Uterus (tissue), 4 donors: ENCODE measurements at places on chromosomes 11 and 22. TPM values are rescaled to one million over a fixed set of nuclear protein-coding genes. Genes with fewer than 3 reads are reported as not detected.

The BANF1 gene
- total RNA-seq, result 136 TPM

The SLC25A18 gene
- total RNA-seq, result 6.2 TPM

The PRODH gene
- total RNA-seq, result 1.0 TPM

The TENM4 gene
- 0.88 TPM for total RNA-seq

The PANX3 gene
- total RNA-seq, result not detected

The ACTN3 gene
- total RNA-seq, result not detected

- DNase-seq, result peak; percentile 62
Observed at GRCh38 chr11:64620381-64620971, 29.5 kb downstream of the SLC22A12 start.

DNA sequence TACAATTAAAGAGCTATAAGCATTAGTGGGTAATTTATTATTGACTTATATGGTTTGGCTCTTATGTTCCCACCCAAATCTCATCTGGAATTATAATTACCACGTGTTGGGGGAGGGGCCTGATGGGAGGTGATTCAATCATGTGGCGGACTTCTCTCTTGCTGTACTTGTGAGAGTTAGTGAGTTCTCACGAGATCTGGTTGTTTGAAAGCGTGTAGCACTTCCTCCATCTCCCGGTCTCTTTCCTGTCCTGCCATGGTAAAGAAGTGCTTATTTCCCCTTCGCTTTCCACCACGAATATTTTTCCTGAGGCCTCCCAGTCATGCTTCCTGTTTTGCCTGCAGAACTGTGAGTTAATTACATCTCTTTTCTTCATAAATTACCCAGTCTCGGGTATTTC is 28.1 kb upstream of the CHORDC1 start:
- DNase-seq, result no peak

DNA sequence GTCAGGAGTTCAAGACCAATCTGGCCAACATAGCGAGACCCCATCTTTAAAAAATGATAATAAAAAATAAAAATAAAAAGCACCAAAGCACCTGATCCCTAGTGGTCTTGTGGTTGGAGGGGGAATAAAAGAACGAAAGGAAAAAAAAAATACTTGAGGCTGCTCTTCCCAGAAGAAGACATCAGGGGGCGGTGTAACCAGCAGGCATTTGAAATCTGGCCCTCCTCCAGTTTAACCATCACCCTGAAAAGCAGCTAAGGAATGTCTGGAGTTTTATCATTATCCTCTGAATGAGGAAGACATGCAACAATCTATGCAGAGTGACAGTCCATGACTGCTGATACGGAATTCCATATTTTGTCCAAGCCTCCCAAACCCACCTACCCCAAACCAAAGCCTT is 5.6 kb upstream of the KCTD17 start:
- no peak for DNase-seq

GRCh38 chr11:10017911-10018310 is 276.1 kb downstream of the SBF2 start:
- no peak for DNase-seq

DNA sequence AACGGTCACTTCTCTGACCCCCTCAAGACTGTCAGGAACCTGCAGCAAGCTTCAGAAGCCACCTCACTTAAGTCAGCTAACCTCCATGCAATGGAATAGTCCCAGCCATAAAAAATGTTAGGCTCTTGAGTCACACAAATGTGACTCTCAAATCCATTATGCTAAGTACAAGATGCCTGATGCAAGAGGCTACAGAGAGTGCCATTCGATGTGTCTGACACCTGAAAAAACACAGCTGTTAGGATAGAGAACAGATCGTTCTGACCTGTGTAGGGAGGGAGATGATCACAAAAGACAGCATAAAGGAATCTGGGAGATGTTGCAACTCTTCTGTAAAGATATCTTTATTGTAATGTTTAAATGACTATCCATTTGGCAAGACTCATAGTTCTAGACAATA is 712.4 kb downstream of the TBC1D22A start:
- DNase-seq, result no peak

DNA sequence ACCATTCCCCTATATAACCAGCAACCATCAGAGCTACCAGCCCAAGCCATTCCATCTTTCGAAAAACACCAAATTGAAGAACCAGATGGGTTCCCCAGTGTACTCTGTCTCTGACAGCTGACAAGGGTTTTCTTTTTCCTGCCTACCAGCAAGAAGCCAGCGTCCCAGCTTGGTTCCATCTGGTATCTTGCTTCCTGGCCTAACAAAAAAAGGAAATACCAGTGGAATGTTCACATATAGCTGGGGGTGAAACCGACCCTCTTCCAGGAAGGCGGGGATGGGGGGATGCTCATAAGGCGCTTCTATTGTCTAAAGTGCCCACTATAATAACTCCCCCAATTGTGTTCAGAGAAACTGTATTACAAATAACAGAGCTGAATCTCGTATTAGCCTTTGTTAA is 172.3 kb downstream of the LDLRAD3 start:
- no peak for DNase-seq

GRCh38 chr11:68158580-68158979 is 37.4 kb upstream of the CHKA start:
- DNase-seq, result no peak

DNA sequence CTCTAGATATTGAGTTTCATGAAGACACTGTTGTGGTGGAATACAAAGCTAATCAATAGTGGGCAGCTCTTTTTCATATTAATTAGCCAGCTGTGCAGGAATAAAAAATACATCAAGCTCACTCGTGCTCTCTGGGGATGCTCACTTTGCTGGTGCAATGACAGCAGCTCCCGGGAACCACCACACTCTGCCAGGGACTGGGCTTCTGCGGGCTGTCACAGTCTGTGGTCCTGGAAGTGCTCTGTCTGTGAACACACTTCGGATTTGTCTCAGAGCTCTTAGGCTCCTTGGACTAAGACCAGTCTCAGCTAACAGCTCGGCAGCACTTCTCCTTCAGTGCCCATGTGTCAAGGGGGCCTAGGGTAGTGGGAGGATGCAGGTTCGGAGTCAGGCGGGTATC is 393.5 kb downstream of the TENM4 start:
- DNase-seq, result no peak

- no peak for DNase-seq
Observed at GRCh38 chr22:44901301-44901700, 108.5 kb downstream of the PHF21B start.

GRCh38 chr22:46735747-46736608 is 2.1 kb downstream of the CERK start:
- no peak for DNase-seq
